ENCODE measurements at places on chromosomes 1 and 21. TPM values are rescaled to one million over a fixed set of nuclear protein-coding genes. Genes with fewer than 3 reads are reported as not detected.

CCDC185 gene
- total RNA-seq = not detected

TMPRSS15 gene
- total RNA-seq = not detected

SH2D1B gene
- total RNA-seq = not detected

IL22RA1 gene
- total RNA-seq = 2.4 TPM

RHD gene
- total RNA-seq = not detected

KRTAP12-1 gene
- not detected for total RNA-seq

FCGR3B gene
- total RNA-seq = not detected

CASZ1 gene
- total RNA-seq = 8.9 TPM

ENO1 gene
- 1,506 TPM for total RNA-seq

B3GALT2 gene
- total RNA-seq = not detected

PPIAL4G gene
- not detected for total RNA-seq

FGR gene
- not detected for total RNA-seq

TTC24 gene
- total RNA-seq = not detected

NR5A2 gene
- total RNA-seq = not detected

NEXN gene
- 0.94 TPM for total RNA-seq

BTBD8 gene
- total RNA-seq = 2.1 TPM

NR1I3 gene
- not detected for total RNA-seq

ITGB2 gene
- total RNA-seq = 3.5 TPM

BARHL2 gene
- total RNA-seq = not detected

APH1A gene
- 131 TPM for total RNA-seq

FBLIM1 gene
- 154 TPM for total RNA-seq

UBL4B gene
- not detected for total RNA-seq

PRRX1 gene
- 2.1 TPM for total RNA-seq

LAD1 gene
- 140 TPM for total RNA-seq

S100A8 gene
- total RNA-seq = 228 TPM

OPRD1 gene
- not detected for total RNA-seq

PEX19 gene
- 25.9 TPM for total RNA-seq

DNAI4 gene
- 1.6 TPM for total RNA-seq

GCSAML gene
- not detected for total RNA-seq

MAD2L2 gene
- total RNA-seq = 71.8 TPM

CCDC27 gene
- total RNA-seq = not detected

CA6 gene
- total RNA-seq = not detected

CHI3L1 gene
- total RNA-seq = not detected

NPR1 gene
- total RNA-seq = 0.08 TPM

ALDH4A1 gene
- 81.0 TPM for total RNA-seq

GFI1 gene
- total RNA-seq = not detected

LRRC38 gene
- not detected for total RNA-seq

SCAMP3 gene
- total RNA-seq = 75.6 TPM

IBA57 gene
- total RNA-seq = 6.1 TPM

TTC34 gene
- under 0.01 TPM for total RNA-seq

IQGAP3 gene
- total RNA-seq = 13.4 TPM

AIRE gene
- total RNA-seq = not detected

CLCA4 gene
- total RNA-seq = 0.15 TPM

CD1E gene
- total RNA-seq = not detected

SERTAD4 gene
- total RNA-seq = 2.2 TPM

ACTA1 gene
- not detected for total RNA-seq

PCAT6 gene
- not detected for total RNA-seq

SLC45A1 gene
- not detected for total RNA-seq

SLC22A15 gene
- 5.2 TPM for total RNA-seq

KIF1B gene
- 13.4 TPM for total RNA-seq

TP73 gene
- total RNA-seq = 2.1 TPM

PYHIN1 gene
- not detected for total RNA-seq

EPHA2 gene
- 110 TPM for total RNA-seq

RORC gene
- 0.16 TPM for total RNA-seq

FOXD2 gene
- 0.08 TPM for total RNA-seq

KRTAP19-1 gene
- not detected for total RNA-seq

NPHS2 gene
- not detected for total RNA-seq

IFI44L gene
- total RNA-seq = 0.53 TPM

Data from hair follicular keratinocyte (primary cell).